ENCODE measurements at places on chromosomes 6 and 20. TPM values are rescaled to one million over a fixed set of nuclear protein-coding genes. Genes with fewer than 3 reads are reported as not detected.

DNA sequence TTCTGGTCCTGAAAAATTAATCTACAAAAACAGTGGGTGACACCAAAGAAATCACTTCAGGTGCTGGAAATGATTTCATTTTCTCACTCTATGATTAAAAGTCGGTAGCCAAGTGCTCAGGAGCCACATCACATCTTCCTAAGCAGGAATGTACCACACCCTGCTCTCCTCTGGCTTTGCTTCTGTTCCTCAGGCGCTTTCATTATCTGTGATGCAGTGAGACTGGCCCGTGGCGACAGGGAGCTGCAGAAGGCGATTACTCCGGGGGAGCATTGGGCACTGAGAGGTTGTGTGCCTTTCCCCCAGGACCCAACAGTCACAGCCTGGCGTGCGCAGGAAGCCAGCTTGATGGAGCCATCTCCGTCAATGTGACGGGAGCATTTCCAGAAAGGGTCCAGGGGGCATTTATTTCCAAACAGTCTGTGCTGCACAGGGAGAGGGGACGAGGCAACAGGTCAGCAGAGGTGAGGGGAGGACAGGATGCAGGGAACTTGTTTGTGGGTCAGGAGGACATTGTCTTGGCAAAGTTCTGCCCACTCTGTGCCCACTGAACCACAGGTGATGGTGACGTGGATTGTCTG lies 5.6 kb upstream of the ZNF831 start:
- no peak for DNase-seq

The SGK2 gene
- total RNA-seq = not detected

GRCh38 chr20:58212636-58213035 lies 15.8 kb downstream of the ANKRD60 start:
- no peak for DNase-seq

DNA sequence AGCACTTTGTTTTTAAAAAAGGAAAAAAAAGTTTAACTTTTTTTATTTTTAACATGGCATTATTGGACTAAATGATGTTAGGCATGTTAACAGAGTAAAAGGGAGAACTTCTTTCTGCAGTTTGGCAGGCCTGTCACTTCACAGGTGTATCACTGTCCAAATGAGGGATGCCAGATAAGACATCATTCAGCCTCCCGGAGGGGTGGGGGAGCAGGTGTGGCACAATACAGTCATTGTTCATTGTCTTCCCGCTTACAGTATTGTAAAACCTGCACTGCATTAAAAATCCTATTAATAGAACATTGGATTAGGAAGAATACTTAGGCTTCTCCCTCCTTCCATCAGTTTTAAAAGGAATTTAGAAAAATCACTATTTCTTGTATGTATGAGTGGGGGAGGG lies 80.7 kb downstream of the CARMIL1 start:
- peak; percentile 6 for DNase-seq

- DNase-seq = peak; percentile 3
These were observed 274.1 kb upstream of the MAP3K7 start for GRCh38 chr6:90860822-90861601.

The ZNF831 gene
- not detected for total RNA-seq

GRCh38 chr6:165991341-165991740 lies 176.3 kb downstream of the TBXT start:
- no peak for DNase-seq

GRCh38 chr6:144340541-144341371 lies 55.6 kb downstream of the UTRN start:
- peak; percentile 48 for DNase-seq

GRCh38 chr20:55472704-55473103 lies 532.6 kb downstream of the CBLN4 start:
- no peak for DNase-seq

DNA sequence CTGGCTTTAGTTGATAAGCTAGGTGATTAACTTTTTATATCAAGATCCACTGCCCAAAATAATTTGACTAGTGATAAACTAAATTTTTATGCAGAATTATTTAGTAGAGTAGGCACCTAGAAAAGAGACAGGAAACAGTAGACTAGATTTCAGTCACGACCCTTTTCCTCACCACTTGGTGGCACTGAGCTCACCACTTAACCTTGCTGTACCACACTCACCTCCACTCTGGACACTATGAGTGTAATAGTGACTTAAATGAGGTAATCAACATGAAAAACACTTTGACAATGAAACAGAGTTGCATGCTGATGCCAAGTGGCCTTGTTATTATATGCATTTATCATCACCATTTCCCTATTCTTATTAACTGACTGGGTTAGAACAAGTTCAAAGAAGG lies 730.4 kb downstream of the KIF16B start:
- no peak for DNase-seq

The DSP gene
- total RNA-seq = under 0.01 TPM

- DNase-seq = no peak
These were observed 51.9 kb upstream of the MRPS10 start for GRCh38 chr6:42269553-42269952.

GRCh38 chr6:107495196-107495643 lies 5.3 kb downstream of the SOBP start:
- DNase-seq = no peak

DNA sequence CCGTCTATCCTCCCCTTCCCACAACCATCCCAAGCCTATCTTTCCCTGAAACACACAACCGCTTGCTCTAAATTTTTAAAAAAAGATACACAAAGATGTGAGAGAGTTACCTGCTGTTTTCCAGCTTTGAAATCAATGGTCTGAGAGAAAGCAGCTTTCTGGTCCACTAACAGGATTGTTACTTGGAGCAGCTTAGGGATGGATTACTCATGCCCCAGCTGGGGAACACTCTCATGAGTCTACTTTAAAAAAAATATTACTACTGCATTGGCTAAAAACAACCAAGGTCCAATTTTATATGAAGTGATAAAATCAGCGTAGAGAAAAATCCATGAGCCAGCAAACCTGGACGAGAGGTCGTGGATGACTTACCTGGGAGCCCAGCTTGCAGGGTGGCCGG lies 29.6 kb upstream of the FOXC1 start:
- no peak for DNase-seq

GRCh38 chr6:90695316-90695715 lies 108.4 kb upstream of the MAP3K7 start:
- no peak for DNase-seq

DNA sequence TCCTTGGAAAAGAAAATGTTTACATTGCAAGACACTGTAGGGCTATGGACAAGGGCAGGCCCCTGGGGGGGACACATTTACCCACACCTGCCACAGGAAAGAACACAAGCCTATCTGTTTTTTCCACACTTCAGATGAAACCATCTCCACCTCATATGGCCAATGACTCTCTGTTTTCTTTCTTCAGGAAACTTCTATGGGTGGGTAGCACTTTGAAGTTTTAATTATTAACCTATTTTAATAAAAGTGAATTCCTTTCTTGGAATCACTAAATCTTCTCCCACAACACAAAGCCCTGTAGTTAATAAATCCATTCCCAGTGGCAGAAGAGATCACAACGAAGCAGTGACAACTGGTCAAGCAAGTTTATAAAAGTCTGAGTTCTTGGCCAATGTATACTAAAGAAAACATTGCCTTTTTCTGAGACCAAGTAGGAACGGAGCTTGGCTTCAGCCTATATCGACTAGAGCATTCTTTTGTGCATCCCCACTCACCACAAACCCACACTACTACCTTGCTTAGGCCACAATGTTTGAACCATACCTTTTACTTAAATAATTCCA lies 125.1 kb upstream of the CARMIL1 start:
- DNase-seq = no peak

Data from RPMI7951 (cell line).